ENCODE measurements at places on chromosomes 13 and 19.
A peak's percentile ranks its signal among the peaks of the same experiment; 100 is the strongest.

- no peak for DNase-seq
Measured at GRCh38 chr19:13637664-13638063, 126.7 kb upstream of the MRI1 start.

DNA sequence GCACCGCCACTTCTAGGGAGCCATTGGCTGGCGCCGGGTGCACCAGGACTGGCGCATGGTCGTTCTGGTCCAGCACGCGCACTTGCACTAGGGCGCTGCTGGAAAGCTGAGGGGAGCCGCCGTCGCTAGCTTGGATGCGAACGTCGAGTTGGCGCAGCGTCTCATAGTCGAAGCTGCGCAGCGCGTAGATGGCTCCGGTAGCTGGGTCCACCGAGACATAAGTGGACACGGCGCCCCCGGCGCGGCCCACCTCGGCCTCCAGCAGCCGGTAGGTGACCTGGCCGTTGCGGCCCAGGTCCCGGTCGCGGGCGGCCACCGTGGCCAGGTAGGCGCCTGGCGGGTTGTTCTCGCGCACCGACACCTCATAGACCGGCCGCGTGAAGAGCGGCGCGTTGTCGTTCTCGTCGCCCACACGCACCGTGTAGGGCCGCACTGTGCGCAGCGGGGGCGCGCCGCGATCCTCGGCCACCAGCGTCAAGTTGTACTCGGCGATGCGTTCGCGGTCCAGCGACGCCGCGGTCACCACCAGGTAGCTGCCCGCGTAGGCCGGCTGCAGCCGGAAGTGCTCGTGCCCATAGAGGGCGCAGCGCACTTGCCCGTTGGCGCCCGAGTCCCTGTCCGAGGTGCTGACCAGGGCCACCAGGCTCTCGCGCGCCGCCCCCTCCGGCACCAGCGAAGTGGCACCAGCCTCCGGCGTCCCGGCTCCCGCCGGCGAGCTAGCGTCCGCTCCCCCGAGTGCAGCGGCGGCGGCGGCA lies 1.7 kb downstream of the PCDH8 start:
- DNase-seq = no peak

DNA sequence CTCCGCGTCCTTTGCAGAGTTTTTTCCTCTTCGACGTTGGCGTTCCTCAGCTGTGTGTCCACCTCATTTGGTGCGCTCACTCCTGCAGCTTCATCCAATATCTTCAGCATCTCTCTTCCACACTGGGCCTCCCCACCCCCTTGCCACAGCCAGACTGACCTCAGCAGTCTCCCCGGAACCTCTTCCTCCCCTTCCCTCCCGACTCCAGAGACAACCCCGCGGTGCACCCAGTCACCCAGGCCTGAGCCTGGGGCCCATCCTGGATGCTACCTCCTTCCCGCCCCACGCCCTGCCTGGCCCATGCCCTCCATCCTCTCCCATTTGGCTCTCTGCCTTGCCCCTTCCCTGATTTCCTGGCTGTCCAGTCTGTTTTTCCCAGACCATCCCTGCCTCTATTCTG lies 8.1 kb upstream of the C5AR2 start:
- DNase-seq = no peak

DNA sequence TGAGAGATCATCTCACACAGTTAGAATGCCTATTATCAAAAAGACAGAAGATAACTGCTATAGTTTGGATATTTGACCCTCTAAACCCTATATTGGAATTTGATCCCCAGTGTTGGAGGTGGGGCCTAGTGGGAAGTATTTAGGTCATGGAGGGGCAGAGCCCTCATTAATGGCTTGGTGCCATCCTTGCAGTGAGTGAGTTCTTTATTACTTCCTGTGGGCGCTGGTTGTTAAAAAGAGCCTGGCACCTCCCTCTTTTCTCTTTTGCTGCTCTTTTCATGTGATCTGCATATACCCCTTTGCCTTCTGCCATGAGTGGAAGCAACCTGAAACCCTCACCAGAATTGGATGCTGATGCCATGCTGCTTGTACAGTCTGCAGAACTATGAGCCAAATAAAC lies 66.8 kb downstream of the TDRD3 start:
- DNase-seq = no peak

GRCh38 chr13:69331245-69331644 lies 776.4 kb upstream of the ATXN8OS start:
- DNase-seq = no peak

DNA sequence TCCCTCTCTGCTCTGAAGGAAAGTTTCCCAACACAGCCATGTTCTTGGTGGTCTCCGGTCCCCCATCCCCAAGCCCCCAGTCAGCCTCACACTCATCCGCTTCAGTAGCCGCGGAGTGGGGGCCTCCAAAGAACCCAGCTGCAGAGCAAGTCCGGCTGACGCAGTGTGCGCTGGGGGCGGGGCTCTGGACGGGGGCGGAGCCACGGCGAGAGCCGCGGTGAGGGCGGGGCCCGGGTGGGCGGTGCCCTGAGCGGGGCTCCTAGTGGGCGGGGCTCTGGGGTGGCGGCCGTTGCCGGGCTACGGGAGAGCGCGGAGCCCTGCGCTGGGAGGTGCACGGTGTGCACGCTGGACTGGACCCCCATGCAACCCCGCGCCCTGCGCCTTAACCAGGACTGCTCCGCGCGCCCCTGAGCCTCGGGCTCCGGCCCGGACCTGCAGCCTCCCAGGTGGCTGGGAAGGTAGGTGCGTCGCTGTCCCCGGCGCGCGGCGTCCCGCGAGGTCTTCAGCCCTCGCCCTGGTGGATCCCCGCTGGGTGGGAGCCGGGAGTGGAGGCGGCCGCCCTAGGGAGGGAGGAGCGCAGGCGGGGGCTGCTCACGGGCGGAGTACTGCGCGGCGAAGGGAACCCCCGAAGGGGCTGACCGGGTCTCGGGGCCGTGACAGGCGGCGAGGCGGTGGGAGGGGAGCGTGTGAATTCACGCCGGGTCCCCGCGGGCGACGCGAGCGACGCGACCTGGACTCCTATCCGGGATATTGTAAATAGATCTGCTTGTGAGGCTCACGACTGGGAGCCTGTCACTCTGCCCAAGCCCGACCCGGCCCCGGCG lies 9.1 kb downstream of the TNFRSF19 start:
- peak; percentile 89 for DNase-seq

DNA sequence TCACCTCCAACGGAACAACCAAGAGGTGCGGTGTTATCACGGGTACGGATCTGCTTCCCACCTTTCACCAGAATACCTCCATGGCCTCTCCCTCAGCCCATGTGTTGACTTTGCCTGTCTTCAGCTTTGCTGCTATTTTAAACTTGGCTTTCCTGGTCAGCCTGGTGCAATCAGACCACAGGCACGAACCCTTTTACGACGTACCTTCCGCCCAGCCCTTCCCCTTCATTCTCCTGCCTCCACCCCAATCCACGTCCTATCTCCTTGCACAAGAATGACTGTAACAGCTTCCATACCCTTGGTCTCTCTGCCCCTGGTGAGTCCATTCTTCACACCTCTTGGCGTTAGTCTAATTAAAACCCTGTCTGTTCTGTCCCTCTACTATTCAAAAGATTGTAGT lies 431.7 kb downstream of the EFNB2 start:
- no peak for DNase-seq

DNA sequence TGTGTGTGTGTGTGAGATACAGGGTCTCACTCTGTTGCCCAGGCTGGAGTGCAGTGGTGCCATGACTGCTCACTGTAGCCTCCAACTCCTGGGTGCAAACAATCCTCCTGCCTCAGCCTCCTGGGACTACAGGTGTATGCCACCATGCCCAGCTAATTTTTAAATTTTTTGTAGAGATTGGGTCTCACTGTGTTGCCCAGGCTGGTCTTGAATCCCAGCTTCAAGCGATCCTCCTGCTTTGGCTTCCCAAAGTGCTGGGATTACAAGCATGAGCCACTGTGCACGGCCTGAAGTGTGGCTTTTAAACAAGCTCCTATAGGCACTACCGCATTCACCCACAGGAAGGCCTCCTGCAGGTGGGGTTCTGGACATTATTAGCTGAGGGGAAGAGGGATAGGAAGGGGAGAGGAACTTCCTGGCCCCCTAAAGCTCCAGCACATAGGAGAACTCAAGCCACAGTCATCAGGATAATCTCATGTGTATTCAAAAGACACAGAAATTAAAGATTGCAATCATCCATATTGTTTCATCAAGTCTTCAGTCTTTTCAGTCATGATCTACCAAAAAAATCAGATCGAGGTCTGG lies 24.8 kb upstream of the SLC46A3 start:
- DNase-seq = no peak

DNA sequence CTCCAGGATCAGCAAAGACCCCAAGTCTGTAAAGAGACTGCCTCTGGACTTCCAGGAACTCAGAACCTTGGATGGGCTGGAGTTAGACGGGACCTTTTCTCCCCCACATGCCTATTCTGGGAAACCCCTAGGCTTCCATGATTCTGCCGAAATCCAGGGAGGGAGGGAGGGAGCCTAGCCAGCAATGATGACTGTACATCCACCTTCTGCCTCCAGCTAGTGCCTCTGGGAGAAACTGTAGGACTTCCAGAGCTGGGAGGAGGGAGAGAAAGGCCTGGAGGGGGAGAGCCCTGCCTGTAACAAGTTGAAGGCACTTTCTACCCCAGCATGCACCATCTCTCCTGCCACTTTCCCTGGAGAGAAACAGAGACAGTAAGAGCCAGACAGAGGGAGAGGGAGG lies 6.0 kb upstream of the HAS1 start:
- DNase-seq = no peak

- no peak for DNase-seq
Measured at GRCh38 chr19:11693505-11694499, 44.9 kb downstream of the ZNF823 start.
